ENCODE measurements at places on chromosomes 12 and 14.

DNA sequence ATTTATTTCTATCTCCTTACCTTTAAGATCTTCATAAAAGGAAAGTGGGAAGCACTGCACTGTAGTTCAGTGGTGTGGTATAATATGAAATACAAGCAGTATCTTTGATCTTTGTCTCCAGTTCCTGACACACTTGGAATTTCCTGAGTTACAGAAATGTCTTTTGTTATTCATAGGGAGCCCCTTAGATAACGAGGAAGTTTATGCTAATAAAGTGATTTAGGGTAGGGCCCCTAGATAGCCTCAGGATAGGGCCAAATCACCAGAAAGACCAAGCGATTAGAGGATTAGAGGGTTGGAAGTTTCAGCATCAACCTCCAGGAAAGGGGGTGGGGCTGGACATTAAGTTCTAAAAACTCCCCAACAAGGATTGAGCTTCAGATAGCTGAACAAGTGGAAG is 29.9 kb upstream of the DDHD1 start:
- DNase-seq, result no peak

DNA sequence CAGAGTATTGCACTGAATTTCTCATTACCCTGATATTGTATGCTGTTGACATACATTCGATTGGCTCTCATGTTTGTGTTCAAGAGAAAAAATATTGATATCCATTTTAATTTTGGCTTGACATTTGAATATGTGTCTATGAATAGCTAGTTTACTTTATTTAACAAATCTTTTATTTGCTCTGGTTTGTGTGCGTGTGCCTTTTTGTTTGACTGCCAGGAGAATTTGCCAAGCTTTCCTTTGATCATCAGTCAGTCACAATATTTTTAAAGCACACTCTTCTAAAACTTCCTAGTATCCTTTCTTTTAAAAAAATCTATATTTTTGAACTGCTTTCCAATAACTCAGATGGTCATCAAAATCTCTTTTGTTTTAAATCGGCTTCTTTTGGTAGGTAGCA is 179.3 kb upstream of the FLRT2 start:
- no peak for DNase-seq

GRCh38 chr12:88896958-88897357 is 316.7 kb upstream of the KITLG start:
- DNase-seq, result no peak

DNA sequence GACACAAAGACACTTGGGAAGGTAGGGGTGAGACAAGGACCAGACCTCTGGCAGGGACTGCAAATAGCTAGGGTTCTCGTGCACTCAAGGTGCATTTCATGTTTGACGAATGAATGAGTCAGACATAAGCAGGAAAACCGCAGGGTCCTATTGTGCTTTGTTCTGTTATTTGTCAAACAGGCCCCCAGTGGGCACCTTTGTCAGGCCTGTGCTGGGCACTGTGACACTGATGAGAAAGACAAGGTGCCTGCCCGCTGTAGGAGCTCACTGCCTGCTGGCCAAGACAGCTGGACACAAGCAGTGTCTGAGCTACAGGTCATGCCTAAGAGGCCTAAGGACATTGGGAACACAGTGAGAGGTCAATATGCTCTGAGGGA is 2.3 kb downstream of the OTUB2 start:
- DNase-seq, result peak; percentile 51

GRCh38 chr12:49131894-49132461 is 783 bp upstream of the TUBA1B start:
- DNase-seq, result peak; percentile 17
